ENCODE measurements at places on chromosomes 3 and 15. TPM values are rescaled to one million over a fixed set of nuclear protein-coding genes. Genes with fewer than 3 reads are reported as not detected.

Gene ZNF774
- total RNA-seq: 0.75 TPM

- H3K27me3 ChIP-seq: no peaks in the 10 kb centered on the region
- H3K4me3 ChIP-seq: no peak overlapping the region
- no peak for DNase-seq
Measured at GRCh38 chr15:87713475-87713879, 543.1 kb downstream of the NTRK3 start.

- no peak for DNase-seq
- no peaks in the 10 kb centered on the region for H3K36me3 ChIP-seq
- H3K4me3 ChIP-seq: no peak overlapping the region
- no peaks in the 10 kb centered on the region for H3K4me1 ChIP-seq
- no peak overlapping the region for H3K27ac ChIP-seq
Measured at GRCh38 chr3:69562020-69562419, 176.1 kb upstream of the FRMD4B start.

GRCh38 chr3:177055605-177056571, 141.4 kb downstream of the TBL1XR1 start:
- peaks cover 50% of the 10 kb centered on the region for H3K4me1 ChIP-seq
- H3K36me3 ChIP-seq: no peaks in the 10 kb centered on the region
- H3K4me3 ChIP-seq: no peak overlapping the region

DNA sequence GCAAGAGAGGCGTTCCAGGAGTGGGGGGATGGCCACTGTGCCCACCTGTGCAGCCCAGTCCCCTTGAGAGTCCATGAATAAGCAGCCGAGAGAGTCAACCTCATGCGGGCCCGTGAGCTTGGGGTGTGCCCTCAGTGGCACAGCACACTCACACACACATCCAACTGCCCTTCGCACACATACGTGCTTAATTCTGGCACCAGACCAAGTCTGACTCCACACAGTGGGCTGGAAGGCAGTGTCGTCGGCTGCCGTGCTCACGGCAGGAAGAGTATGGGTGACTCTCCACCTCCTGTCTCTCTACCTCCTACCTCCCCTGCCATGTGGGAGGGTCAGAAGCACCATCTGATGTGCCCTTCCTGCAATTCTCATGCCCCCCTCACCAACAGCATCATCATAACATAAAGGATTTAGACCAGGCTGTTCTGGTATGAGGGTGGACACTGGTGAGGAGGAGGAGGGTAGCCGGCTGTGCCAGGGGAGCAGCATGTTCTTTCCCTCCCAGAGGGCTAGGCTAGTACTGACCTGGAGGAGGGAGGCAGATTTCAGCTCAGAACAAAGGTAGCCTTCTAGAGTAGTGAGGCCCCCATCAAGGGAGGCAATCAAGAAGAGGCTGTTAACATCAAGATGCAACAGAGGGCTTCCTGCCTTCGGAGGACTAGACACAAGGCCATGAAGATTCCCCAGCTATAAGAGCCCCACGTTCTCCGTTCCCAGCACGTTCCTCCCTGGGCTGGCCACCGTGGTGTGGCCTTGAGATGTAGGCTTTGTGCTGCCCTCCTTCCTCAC, 5.3 kb upstream of the STRA6 start:
- no peak overlapping the region for H3K4me3 ChIP-seq
- DNase-seq: no peak
- no peaks in the 10 kb centered on the region for H3K36me3 ChIP-seq
- no peaks in the 10 kb centered on the region for H3K27me3 ChIP-seq
- no peaks in the 10 kb centered on the region for H3K4me1 ChIP-seq
- no peak overlapping the region for H3K27ac ChIP-seq

DNA sequence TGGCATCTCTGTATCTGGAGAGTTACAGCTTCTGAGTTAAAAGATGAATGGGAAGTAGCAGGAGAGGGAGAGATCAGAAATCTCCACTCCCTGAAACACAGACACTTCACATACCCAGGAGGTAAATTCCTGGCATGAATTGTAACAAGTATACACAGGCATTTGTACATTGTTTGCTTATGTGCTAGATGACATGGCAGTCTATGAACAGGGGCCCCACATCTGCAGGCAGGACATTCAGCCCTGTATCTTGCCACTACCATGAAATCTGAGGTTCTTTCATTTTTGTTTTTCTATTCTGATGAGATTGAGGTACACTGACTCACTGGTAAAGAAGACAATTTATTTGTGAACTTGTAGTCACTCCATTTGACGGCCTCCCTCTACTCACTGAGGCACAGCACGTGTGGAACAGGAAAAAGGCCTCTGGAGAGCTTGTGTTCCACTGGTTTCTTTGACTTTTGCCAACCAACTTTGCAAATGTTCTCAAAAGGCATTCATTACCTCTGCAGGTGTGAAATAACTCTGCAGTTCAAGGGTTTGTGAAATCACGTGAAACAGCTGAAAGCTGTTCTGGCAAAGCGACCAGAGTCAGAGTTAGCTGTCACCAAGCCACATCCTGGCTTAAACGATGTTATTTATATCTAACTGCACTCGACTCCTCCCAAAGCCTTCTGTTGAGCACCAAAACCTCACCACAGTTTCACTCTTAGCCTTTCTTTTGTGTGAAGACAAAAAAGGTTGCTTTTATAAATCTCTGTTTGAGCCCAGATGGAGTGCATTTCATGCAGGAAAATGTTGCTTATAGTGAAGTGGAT, 401.3 kb upstream of the CFAP20DC start:
- no peaks in the 10 kb centered on the region for H3K36me3 ChIP-seq
- H3K27me3 ChIP-seq: no peaks in the 10 kb centered on the region
- H3K4me3 ChIP-seq: no peak overlapping the region
- H3K4me1 ChIP-seq: no peaks in the 10 kb centered on the region
